ENCODE measurements at places on chromosomes 11 and 22. TPM values are rescaled to one million over a fixed set of nuclear protein-coding genes. Genes with fewer than 3 reads are reported as not detected.

CRYBB3 gene
- total RNA-seq, result not detected

DNA sequence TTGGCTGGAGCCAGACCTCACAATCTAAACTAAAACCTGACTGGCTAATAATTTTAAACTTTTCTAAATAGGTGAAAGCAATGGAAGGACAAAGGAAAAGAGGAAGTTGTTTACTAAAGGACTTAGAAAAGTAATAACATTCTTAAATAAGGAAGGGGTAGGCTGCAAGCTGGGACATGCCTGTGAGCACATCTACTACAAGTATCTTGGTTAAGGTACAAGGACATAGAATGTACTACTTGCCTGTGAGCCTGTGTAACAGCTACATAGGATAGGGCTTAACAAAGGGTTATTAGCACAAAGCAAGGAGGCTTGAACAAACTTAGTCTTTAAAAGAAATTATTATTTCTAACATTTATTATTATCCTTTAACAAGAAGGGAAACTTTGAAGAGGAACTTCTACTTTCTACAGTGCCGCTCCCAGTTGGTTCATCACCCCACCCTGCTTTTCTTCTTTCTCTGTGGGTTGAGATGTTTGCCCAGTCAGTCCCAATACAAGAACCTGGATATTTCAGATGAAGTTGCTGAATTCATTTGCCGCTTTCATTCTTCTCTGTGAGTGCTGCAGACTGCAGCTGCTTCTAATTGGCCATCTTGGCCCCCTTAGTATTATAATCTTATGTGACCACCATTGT, 87.5 kb downstream of the PRMT3 start:
- no peak for DNase-seq

DNA sequence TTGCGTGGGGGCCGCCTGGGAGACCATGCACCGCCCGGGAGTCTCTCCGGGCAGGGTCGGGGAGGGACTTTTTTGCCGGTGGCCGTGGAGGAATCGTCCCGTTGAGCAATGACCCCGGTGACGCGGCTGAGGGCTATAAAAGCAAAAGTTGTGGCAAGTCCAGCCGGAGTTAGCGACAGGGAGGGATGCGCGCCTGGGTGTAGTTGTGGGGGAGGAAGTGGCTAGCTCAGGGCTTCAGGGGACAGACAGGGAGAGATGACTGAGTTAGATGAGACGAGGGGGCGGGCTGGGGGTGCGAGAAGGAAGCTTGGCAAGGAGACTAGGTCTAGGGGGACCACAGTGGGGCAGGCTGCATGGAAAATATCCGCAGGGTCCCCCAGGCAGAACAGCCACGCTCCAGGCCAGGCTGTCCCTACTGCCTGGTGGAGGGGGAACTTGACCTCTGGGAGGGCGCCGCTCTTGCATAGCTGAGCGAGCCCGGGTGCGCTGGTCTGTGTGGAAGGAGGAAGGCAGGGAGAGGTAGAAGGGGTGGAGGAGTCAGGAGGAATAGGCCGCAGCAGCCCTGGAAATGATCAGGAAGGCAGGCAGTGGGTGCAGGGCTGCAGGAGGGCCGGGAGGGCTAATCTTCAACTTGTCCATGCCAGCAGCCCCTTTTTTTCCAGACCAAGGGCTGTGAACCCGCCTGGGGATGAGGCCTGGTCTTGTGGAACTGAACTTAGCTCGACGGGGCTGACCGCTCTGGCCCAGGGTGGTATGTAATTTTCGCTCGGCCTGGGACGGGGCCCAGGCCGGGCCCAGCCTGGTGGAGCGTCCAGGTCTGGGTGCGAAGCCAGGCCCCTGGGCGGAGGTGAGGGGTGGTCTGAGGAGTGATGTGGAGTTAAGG, at the start of gene NEAT1:
Gene NEAT1 (plus strand): TSS at position 166 of the 883 bp plus-strand sequence.
- peak; percentile 98 for DNase-seq

- DNase-seq, result no peak
These were observed 4.6 kb downstream of the FGF19 start for GRCh38 chr11:69699213-69699612.

Data from HFFc6 (cell line).